ENCODE measurements at places on chromosomes 3 and 15.

DNA sequence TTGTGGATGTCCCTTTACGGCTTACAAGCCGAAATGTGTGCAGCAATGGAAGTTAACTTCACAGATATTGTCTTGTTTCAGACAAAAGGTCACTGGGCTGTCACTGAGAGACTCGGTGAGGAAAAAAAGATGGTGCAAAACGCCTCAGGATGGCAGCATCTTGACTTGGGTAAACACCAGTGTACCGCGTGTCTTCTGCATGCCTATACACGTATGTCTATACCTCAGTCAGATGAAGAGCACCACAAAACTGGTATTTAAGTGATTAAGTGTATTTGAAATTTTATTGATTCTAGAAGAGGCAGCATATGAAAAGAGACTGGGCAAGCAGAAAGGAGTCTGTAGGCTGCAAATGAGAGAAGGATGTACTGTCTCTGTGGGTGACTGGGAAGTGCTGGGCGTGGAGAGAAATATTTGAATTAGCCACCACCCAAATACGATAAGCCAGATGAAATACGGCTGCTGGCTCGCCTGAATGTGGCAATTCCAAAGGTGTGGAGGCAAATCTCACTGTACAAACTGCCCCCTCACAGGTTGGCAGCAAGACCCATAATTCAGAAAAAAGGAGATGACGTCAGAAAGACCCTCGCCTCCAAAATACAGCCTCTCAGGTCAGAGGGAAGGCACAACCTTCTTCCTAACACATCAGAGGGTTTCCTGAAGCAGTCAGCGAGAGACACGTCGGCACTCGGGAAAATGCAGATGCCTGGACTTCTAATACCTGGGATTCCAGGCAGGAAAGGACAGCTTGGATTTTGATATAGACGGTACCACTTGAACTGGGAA, 53.4 kb upstream of the NEO1 start:
- DNase-seq, result no peak

DNA sequence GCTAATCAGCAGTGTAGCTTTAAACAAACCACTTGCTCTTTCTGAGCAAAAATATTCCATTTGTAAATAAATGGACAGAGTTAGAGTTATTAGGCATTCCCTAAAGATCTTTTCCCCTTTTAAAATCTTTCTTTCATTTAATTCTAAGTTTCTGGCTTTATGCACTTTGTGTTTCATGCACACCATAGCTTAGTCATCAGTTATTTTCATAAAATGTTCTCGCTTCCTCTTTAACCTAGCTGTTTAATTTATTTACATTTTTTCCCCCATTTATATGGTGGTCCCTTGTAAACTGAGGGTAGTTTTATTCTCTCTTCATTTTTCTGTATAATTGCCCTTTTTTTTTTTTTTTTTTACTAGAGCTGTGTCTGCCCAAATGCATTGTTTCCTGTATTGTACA, 315.0 kb upstream of the LRRFIP2 start:
- no peak for DNase-seq

GRCh38 chr3:158568784-158569183, 2.2 kb upstream of the MLF1 start:
- no peak for DNase-seq

DNA sequence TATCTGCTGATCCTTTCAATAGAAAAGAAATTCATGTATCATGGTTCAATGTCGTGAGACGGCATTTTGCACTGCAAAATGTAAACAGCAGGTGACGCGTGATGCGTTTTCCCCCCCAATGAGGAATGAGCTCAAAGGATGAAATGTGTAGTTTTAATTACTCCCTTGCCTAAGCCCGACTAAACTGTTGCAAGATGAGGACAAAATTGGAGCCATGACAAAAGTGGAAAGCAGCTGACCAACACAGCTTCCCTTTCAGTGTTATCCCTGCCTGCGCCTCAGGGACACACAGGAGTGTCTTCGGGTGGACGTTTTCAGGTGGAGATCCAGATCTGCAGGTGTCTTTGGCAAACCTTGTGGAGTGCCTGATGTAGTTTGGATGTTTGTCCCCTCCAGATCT, 92.0 kb downstream of the GABRG3 start:
- no peak for DNase-seq

- no peak for DNase-seq
These were observed 36.1 kb downstream of the SPSB4 start for GRCh38 chr3:141087076-141087777.

GRCh38 chr3:8341821-8342247, 159.8 kb upstream of the LMCD1 start:
- no peak for DNase-seq

DNA sequence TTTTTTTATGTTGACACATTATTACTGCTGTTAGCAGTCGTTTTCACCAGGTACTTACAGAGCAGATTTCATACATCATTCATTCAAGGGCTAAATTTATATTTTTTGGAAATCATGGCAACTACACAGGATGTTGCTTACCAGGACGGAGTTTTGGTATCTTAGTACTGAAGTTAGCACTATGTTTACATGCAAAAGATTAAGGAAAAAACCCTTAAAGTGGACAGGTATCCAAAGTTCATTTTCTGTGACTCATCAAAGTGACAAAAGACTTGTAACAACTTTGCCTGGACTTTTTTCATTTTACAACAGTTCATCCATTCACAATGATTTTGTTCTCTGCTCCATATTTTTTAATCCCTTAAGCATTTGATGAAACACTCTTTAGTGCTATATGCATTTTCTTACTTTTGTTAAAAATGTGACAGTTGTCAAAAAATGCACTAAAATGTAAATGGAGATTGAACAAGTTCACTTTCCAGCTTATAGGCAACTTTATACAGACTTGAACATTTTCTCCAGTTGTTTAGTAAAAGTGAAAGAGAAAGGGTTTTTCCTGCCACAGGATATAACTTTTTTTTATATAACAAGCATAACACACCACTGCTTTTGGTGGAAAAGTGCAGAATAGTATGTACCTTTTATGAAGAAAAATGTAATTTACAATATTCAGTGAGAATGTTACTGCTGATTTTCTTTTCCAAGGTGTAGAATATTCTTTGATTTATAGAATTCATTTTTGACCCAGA, 104.1 kb downstream of the STT3B start:
- no peak for DNase-seq

Data from putamen (tissue), 1 donor.